ENCODE measurements at places on chromosomes 3 and 15.
A peak's percentile ranks its signal among the peaks of the same experiment; 100 is the strongest.

- DNase-seq, result no peak
These were observed 45.6 kb downstream of the LRTM1 start for GRCh38 chr3:54882129-54882833.

DNA sequence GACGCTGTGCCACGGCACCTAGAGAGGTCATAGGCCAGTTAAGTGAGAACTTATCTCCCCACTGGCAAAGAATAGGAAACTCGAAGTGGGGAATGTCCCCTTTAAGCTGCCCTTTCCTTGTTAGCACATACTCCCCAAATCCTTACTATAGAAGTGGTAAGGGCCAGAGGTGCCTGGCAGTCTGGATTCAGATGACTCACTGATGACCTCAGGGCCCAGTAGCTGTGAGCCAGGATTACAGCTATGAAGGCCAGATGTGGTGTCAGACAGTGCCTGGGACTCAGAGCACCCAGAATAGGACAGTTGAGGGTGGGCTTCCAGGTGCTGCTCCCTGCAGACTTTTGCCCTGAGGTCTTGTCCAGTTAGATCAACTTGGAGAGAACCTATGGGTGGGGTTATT lies 37.7 kb downstream of the PDIA5 start:
- no peak for DNase-seq

DNA sequence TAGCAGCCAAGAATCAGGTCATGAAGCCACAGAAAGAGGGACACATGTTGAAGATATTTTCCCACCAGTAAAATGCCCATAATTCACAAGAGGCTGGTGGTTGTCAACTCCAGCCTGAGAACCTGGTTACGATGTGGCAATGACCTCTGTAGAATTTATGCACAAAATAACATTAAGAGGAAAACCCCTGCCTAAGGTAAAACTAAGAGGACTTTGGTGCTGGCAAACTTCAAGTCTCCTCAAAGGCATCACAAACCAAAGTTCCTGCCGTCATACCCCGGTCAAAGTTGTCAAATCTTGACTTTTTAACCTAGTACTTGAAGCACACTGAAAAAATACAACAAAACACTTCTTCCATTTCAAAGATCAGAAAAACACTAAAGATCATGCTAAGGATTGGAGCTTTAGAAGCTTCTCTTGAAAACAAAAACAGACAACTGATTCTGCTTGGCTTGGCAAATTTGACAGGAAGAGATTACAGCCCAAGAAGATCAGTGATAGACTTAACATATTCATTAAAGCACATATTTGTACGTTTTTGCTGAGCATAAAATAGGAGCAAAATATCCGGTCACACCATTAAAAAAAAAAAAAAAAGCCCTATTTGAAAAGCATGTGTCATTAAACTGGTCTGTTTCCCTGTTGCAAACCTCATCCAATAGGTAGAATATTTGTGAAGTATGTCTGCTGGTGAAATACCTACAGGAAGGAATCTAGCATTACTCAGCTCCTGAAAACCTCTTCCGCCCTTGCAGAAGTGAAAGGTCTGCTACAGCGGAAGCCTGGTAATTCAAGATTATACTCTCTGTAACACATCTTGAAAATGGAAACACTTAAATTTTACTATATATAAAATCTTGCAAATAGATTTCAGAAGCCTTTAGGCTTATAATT lies 22.8 kb downstream of the EIF4E3 start:
- no peak for DNase-seq

DNA sequence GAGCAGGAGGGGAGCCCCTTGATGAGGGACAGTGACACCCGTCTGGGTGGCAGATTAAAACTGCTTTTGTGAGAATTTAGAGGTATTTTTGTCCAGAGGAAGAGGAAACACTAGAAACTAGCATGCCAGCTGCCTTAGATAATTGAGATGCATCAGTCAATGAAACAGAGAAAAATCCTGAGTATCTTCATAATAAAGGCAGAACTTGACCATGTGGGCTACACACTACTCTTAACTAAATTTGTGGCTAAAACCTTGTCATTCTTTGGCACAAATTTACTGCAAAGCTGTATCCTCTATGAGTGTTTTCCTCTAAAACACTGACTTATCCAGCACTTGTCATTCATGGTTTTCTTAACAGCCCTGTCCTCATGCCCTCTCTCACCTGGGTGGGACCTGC lies 259.7 kb upstream of the TPM1 start:
- DNase-seq, result no peak

GRCh38 chr3:104941785-104942184 lies 424.9 kb upstream of the ALCAM start:
- DNase-seq, result no peak

- peak; percentile 14 for DNase-seq
These were observed 16.9 kb downstream of the SLC24A1 start for GRCh38 chr15:65638681-65639089.

GRCh38 chr3:47932421-47932820 lies 83.8 kb downstream of the MAP4 start:
- DNase-seq, result no peak

DNA sequence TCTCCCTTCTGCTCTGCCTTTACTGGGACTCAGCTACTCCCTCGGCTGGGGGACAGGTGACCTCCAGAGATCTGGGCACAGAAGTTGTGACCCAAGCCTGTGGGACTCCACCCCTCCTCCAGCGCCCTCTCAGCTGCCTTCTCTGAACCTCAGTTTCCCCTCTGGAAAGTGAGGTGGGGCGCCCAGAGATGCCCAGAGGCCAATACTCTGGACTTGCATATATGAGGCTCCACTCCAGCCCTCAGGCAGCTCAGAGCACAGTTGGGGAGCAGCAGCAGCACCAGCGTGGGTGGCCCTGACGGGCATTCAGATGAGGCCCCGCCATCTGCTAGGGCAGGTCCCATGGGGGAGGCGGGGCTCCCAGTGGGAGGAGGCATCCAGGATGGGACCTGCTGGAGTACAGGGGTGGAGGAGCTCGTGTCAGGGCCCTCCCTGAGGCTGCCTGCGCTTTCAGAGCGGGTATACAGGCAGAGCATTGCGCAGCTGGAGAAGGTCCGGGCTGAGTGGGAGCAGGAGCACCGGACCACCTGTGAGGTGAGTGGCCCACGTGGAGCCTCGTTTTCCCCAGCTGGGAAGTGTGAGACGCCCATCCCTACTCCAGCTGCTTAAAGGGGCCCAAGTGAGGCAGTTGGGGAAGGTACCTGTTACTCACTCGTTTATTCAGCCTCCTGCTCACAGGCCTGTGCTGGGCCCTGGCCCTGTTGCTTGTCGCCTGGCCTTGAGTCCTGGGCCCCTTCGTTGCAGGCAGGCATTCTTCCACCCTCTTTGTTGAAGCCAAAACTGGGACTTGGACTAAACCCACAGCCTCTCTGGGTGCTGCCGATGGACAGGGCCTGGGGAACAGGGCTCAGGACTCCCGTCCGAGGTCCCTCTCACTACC lies 35.4 kb downstream of the PSTPIP1 start:
- no peak for DNase-seq

GRCh38 chr15:23424111-23424904 lies 22.7 kb downstream of the GOLGA6L2 start:
- DNase-seq, result no peak

DNA sequence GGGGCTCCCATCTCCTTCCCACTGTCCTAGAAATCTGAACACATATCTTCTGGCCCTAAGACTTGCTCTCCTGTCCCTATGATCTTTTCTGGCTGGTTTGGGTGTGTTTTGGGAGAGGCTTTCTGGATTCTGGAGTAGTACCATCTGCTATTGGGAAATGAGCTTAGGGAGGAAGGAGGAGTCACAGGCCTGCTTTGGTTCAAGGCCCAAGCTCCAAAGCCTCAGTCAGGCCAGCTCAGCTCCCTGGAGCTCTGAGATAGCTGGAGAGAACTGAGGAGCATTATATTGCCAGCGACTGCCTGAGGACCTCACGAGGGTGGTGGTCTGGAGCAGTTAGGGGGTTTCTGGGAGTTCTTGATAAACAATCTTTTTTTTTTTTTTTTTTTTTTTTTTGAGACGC lies 18.7 kb downstream of the RASGRF1 start:
- DNase-seq, result no peak
